Smooth muscle cell of the umbilical artery (primary cell): ENCODE measurements at places on chromosomes 1 and 21. TPM values are rescaled to one million over a fixed set of nuclear protein-coding genes. Genes with fewer than 3 reads are reported as not detected.

MCOLN2 gene
- 0.30 and 1.9 TPM in 2 replicates for total RNA-seq

TP73 gene
- total RNA-seq = not detected in 2 replicates

FAM72C gene
- total RNA-seq = 0.42 TPM in 1 of 2 replicates, not detected in the other

DENND2D gene
- total RNA-seq = 3.0 and 3.9 TPM in 2 replicates

PTGFR gene
- 34.0 and 58.8 TPM in 2 replicates for total RNA-seq

DMBX1 gene
- not detected in 2 replicates for total RNA-seq

FNDC5 gene
- 0.37 and 4.5 TPM in 2 replicates for total RNA-seq

DTL gene
- total RNA-seq = 1.8 and 8.0 TPM in 2 replicates

TTC24 gene
- not detected in 2 replicates for total RNA-seq

TNFRSF18 gene
- total RNA-seq = not detected in 2 replicates

KRTAP24-1 gene
- total RNA-seq = not detected in 2 replicates

EFNA1 gene
- 0.37 TPM in 1 of 2 replicates, not detected in the other for total RNA-seq

OR10J1 gene
- total RNA-seq = not detected in 2 replicates

SMIM1 gene
- 1.2 and 7.4 TPM in 2 replicates for total RNA-seq

REN gene
- total RNA-seq = not detected in 2 replicates

HCN3 gene
- total RNA-seq = 0.69 and 1.2 TPM in 2 replicates

ADORA1 gene
- 5.7 and 12.8 TPM in 2 replicates for total RNA-seq

UTS2 gene
- not detected in 2 replicates for total RNA-seq

CD1D gene
- total RNA-seq = 0.51 and 3.0 TPM in 2 replicates

WNT3A gene
- total RNA-seq = not detected in 2 replicates

COL9A2 gene
- 0.59 and 0.78 TPM in 2 replicates for total RNA-seq

SPRR1A gene
- not detected in 2 replicates for total RNA-seq

TCHHL1 gene
- not detected in 2 replicates for total RNA-seq

GBP1 gene
- total RNA-seq = 25.9 and 36.5 TPM in 2 replicates

HSF2BP gene
- 2.0 and 3.6 TPM in 2 replicates for total RNA-seq

ATP1A4 gene
- total RNA-seq = not detected in 2 replicates

ARHGEF16 gene
- total RNA-seq = 0.14 TPM in 1 of 2 replicates, not detected in the other

GJA9 gene
- total RNA-seq = not detected in 2 replicates

KLF17 gene
- 0.05 TPM in 1 of 2 replicates, not detected in the other for total RNA-seq

FOXD2 gene
- total RNA-seq = 0.05 TPM in 1 of 2 replicates, not detected in the other

LRRIQ3 gene
- total RNA-seq = 0.14 and 0.30 TPM in 2 replicates

KPNA6 gene
- total RNA-seq = 38.3 and 52.5 TPM in 2 replicates

FCRL5 gene
- total RNA-seq = not detected in 2 replicates

GNG4 gene
- total RNA-seq = 0.83 and 0.89 TPM in 2 replicates

CLDN17 gene
- not detected in 2 replicates for total RNA-seq

FAM72A gene
- total RNA-seq = 2.1 and 2.9 TPM in 2 replicates

MATN1 gene
- under 0.01 and 0.18 TPM in 2 replicates for total RNA-seq

TDRD5 gene
- total RNA-seq = not detected in 2 replicates

FCRL1 gene
- total RNA-seq = not detected in 2 replicates

LAX1 gene
- total RNA-seq = 0.05 TPM in 1 of 2 replicates, not detected in the other

PLCH2 gene
- total RNA-seq = under 0.01 and 0.09 TPM in 2 replicates

WDR64 gene
- total RNA-seq = not detected in 2 replicates

PRR9 gene
- 0.51 TPM in 1 of 2 replicates, not detected in the other for total RNA-seq

F13B gene
- not detected in 2 replicates for total RNA-seq

VAV3 gene
- total RNA-seq = not detected in 2 replicates

SAMD11 gene
- 5.4 and 25.2 TPM in 2 replicates for total RNA-seq

MAN1C1 gene
- 0.65 and 2.1 TPM in 2 replicates for total RNA-seq

KIF1B gene
- 32.7 and 52.7 TPM in 2 replicates for total RNA-seq

RIMS3 gene
- total RNA-seq = under 0.01 and 0.09 TPM in 2 replicates

HMGCS2 gene
- total RNA-seq = not detected in 2 replicates

TACSTD2 gene
- total RNA-seq = 0.18 TPM in 1 of 2 replicates, not detected in the other

PDC gene
- total RNA-seq = under 0.01 TPM in 1 of 2 replicates, not detected in the other

MAP10 gene
- 1.8 TPM in 2 replicates for total RNA-seq

MYOC gene
- total RNA-seq = not detected in 2 replicates

HCRTR1 gene
- total RNA-seq = 0.14 and 0.30 TPM in 2 replicates

C1orf185 gene
- not detected in 2 replicates for total RNA-seq

INSRR gene
- total RNA-seq = not detected in 2 replicates
